Epithelial cell of prostate (primary cell): ENCODE measurements at places on chromosomes 4 and X.

DNA sequence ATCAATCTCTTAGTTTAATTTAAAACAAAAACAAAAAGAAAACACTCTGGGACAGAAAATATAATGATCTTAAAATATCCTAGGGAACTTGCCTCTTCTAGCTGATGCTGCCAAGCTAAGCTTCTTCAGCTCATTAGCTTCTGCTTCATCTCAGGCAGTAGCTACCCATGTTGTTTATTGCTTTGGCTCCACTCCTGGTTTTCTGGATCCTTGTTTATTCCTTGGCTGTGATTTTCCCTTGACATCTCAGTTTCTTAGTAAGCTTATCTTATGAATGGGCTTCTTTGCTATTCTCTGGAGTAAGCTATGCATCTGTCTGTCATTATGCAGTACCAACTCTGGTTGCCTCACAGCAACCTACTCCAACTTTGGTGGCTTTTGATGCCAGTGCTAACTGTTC, 5.1 kb upstream of the MTHFD2L start:
- no peak for DNase-seq

GRCh38 chrX:99394456-99394855, 1015.6 kb downstream of the PCDH19 start:
- DNase-seq, result no peak

GRCh38 chrX:39162322-39162735, 361.1 kb downstream of the MID1IP1 start:
- no peak for DNase-seq

DNA sequence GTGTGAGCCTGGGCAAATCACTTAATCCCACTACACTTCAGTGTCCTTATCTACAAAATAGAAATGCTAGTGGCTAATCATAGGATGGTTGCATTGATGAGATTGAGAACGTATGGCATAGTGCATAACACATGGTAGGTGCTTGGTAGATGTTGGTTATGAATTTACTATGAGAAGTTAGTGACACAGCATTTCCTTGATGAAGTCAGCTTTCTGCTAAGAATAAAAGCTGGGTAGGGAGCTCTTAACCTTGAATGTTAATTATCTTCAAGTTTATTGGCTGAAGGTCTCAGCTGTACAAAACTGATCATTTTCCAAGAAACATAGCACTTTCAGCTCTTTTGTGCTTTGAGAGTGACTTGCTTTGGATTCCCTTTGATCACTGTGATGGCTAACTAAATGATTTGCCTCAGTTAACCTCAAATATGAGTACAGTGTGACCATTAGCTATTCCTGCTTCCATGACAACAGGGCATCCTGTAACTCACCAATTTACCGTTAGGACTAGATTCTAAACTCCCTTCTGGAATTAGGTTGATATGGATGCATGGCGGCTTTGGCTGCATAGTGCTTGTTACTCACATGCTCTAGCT, 17.8 kb downstream of the PDK3 start:
- DNase-seq, result no peak

GRCh38 chrX:18887825-18888212, 96.1 kb downstream of the PHKA2 start:
- DNase-seq, result no peak

DNA sequence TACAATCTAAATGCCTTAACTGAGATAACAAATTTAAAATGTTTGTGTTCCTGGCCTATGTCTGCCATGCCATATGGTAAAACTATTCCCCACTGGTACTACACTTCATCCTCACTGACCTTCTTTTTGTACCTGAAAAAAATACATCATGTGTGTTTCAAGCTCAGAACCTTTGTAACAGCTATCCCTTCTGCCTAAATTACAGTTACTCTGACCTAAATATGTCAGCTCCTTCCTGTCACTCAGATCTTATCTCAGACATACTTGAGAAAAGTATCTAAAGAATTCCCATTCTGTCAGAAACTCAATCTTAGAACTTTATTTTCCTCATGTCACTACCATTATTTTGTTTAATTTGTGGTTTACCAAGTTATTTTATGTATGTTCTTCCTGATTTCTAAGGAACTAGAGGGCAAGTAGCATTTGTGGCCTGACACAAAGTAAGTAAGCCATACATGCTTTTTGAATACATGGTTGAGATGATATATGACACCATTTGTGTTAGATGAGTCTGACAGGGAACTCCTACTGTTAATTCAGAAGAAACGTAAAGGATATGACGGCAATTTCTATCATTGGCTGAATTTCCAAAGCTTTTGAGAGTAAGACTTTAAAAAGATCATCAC, 456.5 kb upstream of the NDST3 start:
- DNase-seq, result no peak

DNA sequence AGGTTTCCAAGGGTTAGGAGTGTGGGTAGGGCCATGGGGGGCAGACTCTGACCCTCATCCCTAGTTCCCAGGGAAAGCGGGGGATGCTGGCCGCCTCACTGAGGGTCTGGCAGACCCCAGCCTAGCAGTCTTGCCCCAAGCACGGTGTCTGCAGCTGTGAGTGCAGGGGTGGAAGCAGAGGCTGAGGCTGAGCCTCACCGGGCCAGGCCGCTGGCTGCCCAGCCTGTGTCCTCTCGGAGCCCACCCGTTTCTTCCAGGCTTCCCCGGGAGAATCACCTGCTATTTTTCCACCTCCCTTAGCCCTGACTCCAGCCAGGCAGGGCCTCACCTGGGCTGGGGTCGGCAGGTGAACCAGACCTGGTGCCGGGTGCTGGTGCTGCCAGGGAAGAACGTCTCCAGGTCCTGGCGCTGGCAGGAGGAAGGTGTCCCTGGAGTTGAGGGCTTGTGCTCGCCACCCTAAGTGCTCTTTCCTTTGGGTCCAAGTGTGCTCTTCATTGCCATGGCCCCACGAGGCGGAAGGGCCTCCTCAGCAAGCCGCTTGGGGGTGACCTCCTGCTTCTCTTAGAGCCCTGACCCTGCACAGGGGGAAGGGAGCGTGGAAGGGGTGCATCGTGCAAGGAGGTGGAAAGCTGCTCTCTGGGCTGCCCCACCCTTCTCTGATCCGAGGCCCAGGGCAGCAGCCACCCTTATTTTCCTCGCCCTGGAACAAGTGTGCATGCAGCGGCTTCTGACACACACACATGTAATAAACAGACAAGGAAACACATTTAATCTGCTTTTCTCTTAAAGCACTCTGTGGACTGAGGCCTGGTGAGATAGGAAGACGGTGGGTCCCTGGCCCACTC, 112.7 kb downstream of the FAM53A start:
- no peak for DNase-seq

- no peak for DNase-seq
Measured at GRCh38 chr4:94806376-94806775, 48.6 kb downstream of the BMPR1B start.

GRCh38 chr4:73725510-73725909, 14.9 kb upstream of the CXCL8 start:
- DNase-seq, result no peak

DNA sequence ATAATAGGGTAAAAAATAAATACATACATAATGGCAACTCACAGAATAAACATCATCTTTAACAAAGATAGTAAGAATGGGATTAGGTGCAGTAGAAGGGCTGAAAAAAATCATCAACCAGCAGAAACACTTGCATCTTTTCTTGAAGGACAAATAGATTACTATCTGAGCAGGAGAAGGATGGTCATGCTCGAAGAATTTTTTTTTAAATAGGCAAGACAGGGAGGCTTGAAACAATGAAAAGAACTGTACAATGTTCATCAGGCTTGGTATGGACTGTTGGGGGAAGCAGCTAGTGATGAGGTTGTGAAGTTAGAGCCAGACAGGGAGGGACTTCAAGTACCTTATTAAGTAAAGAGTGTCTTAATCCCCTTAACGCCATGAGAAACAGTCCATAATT, 167.4 kb upstream of the LDB2 start:
- no peak for DNase-seq

DNA sequence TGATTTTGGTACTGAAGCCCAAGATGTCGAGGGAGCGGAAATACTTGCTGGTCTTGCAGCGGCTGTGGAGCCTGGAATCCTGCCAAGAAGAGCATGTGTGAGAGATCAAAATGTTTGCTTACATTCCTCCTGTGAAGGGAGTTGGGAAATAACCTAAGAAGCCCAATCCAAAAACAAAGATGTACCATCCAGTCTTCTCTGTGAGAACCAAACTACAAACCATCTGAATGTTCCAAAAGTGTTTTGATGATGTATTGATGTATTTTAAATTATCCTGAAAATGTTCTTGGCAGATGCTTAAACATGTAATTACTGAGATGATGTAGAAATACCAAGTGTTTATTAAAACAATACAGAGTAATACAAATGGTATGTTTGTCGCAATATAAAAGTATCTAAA, 10.1 kb upstream of the ADH1A start:
- peak; percentile 27 for DNase-seq

GRCh38 chrX:130091980-130092522, 18.2 kb downstream of the ELF4 start:
- no peak for DNase-seq

GRCh38 chrX:70254063-70254400, 6.0 kb downstream of the P2RY4 start:
- DNase-seq, result no peak

- no peak for DNase-seq
Measured at GRCh38 chr4:105273230-105273629, 126.6 kb downstream of the TET2 start.

DNA sequence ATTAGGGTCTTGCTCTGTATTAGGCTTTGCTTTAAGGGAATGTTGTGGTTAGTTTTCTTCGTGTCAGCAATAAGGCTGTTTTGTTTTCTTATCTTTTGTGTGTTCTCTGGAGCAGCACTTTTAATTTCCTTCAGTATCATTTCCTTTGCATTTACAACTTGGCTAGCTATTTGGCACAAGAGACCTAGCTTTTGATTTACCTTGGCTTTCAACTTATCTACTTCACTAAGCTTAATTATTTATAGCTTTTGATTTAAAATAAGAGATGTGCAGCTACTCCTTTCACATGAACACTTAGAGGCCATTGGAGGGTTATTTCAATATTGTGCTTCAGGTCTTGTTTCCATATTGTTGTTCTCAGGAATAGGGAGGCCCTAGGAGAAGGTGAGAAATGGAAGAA, 68.2 kb downstream of the FAT4 start:
- no peak for DNase-seq

- DNase-seq, result no peak
Measured at GRCh38 chr4:83905952-83906351, 370.0 kb downstream of the GPAT3 start.

DNA sequence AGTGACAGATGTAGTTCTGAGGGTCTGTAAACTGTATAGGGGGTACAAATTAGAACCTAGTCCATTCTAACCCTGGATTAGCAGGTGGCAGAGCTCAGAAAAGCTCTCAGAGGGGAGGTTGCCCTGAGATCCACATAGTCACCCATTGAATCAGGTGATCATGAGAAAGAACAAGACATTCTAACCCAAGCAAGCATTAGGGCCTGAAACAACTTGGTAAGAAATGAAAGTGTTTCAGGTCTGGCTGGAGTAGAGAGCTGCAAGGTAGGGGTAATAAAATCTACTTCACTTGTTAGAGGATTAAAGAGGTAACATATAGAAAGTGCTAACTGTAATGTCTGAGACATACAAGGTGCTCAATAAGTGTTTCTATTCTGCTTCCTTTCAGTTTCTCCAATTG, 8.8 kb upstream of the BMP2K start:
- no peak for DNase-seq

GRCh38 chrX:44908153-44908552, 35.2 kb downstream of the KDM6A start:
- DNase-seq, result no peak

DNA sequence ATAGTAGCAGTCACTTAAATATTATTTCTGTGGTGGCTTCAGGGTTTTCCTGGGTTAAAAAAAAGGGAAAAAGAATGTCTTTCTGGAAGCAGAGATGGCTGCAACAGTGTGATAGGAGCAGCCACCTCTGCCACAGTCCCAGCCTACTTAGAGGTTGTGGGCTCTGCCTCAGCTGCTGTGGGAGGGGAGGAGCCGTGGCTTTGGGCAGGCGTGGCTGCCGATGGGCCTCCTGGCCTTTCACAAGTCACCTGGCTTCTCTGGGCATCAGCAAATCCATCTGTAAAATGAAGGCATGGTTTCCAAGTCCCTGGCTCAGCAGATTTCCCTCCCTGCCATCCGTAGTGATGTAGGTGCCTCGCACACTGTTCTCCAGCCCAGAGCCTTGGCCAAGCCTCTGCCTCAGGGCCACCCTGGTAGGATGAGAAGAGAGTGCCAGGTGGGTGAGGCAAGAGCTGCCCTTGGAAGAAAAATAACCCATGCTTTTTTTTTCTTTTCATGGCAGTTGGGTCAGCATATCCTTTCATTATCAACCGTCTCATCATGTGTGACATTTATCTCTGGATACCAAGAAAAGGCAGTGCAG, 66.1 kb downstream of the PTTG2 start:
- no peak for DNase-seq

- DNase-seq, result no peak
Measured at GRCh38 chr4:184198190-184198589, 19.5 kb downstream of the ENPP6 start.

- DNase-seq, result no peak
Measured at GRCh38 chrX:110252711-110253110, 65.2 kb downstream of the AMMECR1 start.

GRCh38 chrX:20361890-20362262, 95.2 kb upstream of the RPS6KA3 start:
- no peak for DNase-seq

- DNase-seq, result no peak
Measured at GRCh38 chr4:152591396-152591795, 55.5 kb upstream of the FBXW7 start.

DNA sequence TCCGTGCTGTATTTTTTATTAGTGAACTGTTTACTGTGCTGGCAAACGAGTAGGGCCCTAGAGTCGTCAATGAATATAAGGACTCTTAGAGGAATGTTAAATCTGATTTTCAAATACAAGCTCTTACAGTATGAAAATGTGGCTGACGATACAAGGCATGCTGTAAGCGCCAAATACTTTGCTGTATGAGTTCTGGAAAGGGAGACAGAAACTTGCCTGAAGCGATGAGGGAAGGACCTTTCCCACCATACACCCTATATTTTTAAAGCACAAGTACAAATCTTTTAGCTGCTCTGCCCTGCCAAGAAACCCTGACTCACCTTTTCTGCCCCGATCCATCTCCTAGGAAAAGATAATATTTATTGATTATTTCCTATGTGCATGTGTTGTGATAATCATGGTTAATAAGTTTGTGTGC, 15.7 kb upstream of the RUFY3 start:
- DNase-seq, result no peak

GRCh38 chr4:113539408-113539807, 222.1 kb downstream of the CAMK2D start:
- DNase-seq, result no peak

- no peak for DNase-seq
Measured at GRCh38 chr4:71564775-71565174, 219.1 kb downstream of the GC start.

DNA sequence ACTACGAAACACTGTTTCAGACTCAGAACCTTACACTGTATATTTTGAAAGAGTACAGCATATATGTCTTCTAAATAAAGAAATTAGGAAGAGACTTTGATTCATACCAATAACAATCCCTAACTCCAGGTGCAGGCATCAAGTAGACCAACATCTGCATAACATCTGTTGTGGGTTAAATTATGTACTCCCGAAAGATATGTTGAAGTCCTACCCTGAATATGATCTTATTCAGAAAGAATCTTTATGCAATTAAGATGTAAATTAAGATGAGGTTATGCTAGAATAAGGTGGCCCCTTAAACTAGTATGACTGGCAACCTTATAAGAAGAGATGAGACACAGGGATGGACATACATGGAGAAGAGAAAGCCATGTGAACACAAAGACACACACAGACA, 117.9 kb downstream of the INPP4B start:
- DNase-seq, result no peak
